Stimulated activated CD8-positive, alpha-beta memory T cell treated with anti-CD3 and anti-CD28 coated beads, Interleukin-2, amount 100 ng/mL, for 48 hours (primary cell): ENCODE measurements at places on chromosomes 3 and 15.

DNA sequence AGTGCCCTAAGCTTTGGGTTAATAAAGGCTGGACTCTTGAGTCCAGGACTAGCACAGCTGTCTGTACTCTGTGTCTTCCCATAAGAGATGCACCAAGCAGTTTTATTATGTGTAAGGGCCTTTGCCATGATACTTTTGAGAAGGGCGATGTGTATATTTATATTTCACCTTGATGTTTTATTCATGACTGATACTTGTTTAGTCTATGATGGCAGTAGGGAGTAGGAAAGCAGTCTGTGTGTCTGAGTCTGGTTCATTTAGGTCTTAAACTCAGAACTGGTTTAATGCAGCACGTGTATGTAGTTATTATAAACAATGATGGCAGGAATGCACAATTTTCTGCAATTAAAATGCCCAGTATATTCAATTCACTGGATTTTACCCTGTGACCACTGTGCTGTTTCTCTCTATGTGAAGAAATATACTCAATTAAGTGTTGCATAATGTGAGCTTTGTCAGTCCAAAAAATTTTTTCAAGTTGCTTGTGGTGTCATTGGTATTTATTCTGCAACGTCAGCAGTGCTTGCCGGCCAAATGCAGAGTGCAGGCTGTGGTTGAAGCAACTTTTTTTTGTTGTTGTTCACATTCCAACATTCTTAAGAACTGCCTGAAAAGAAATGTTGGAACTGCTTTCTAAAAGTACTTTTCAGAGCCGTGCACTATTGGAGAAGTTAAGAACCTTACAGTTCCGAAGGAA, 423.7 kb upstream of the SEMA6D start:
- no peak for DNase-seq

- DNase-seq: peak; percentile 22
Observed at GRCh38 chr3:183265834-183266417, 12.9 kb downstream of the B3GNT5 start.

DNA sequence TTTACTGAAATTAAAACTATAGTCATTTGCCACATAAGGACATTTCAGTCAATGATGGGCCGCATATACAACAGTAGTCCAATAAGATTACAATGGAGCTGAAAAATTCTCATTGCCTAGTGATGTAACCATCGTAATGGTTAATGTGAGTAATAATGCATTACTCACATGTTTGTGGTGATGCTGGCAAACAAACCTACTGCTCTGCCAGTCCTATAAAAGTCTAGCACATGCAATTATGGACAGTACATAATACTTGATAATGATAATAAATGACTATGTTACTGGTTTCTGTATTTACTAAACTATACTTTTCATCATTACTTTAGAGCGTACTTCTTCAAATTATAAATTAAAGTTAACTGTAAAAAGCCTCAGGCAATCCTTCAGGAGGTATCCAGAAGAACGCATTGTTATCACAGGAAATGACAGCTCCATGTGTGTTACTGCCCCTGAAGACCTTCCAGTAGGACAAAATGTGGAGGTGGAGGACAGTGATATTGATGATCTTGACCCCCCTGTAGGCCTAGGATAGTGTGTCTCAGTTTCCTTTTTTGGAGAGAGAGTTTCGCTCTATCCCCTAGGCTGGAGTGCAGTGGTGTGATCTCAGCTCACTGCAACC, 102.7 kb downstream of the ATP1B3 start:
- no peak for DNase-seq

DNA sequence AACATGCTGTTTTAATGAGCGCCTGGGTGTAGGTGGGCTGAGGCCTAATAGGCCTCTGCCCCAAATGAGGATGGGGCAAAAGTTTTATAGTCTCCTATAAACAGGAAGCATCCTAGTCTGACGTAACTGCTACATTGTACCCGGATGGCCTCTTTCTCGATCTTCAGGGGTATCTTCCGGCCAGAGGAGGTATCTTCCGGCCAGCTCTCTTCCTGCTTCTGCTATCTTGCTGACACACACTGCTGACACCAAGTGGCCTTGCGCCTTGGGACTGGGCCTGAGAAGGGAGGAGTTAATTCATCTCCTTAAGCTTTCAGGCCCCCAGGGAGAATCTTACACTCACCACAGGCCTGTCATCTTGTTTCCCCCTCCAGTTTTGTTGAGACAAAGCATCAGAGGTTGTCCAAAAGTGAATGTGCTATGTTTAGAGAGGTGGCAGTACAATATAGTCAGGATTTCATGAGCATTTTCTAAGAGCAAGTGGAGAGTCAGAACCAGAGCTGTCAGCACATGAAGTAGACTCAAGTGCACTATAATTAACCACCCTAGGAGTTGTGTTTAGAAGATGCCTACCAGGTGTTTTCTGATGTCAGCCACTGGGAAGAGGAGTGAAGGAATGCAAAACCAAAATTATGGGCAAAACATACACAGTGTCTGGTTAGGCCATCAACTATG, 15.6 kb upstream of the IGSF10 start:
- DNase-seq: no peak

DNA sequence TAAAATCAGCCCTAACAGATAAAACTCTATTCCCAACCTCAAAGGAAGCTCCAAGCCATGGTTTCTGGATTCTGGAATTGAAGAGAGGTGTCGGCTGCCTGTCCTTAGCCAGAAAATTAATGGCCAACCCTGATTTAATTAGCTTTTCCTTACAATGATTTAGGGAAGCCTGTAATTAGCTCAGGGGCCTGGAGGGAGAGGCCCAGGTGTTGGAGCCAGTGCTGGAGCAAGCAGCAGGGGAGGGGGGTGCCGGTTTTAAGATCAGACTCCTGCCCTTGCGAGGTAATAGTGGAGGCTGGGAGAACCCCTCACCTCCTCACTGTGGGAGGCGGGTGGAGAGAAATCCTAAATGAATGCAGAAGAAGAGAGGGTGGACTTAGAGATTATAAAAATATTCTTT, 14.7 kb upstream of the ATP2B2 start:
- DNase-seq: no peak

- no peak for DNase-seq
Observed at GRCh38 chr15:76987896-76988860, 6.7 kb upstream of the PSTPIP1 start.

GRCh38 chr3:127990461-127990860, 61.8 kb upstream of the SEC61A1 start:
- DNase-seq: no peak

GRCh38 chr15:62881056-62881455, 161.5 kb upstream of the TPM1 start:
- no peak for DNase-seq

DNA sequence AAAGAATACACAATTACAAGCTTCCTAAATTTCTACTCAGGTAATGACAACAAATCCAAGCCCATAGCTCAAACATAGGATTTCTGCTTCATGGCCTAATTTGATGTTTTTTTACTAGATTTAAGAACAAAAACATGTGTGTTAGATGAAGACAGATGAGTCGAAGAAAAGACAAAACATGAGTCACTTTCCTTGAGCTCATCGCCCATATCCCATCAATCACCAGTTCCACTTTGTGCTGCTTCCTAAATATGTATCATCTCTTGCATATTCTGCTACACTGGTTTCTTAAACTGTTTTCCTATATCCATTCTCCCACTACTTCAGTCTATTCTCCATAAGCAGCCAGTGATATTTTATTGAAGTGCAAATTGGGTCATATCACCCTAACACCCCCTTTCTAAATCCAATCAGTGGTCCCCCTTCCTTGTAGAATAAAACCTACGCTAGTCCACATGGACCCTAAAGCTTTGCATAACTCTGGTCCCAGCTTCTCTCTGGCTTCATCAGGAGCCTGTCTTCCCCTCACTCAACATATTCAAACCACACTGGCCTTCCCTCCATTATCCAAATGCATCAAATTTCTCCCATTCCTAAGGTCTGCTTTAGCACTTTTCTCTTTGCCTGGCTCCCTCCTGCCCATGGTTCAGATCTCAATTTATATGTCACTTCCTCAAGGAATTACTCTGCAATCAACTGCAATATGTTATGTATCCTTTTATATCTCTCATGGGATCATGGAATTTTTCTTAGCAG, 1033.9 kb downstream of the FHIT start:
- no peak for DNase-seq

GRCh38 chr3:178443634-178444033, 92.6 kb upstream of the KCNMB2 start:
- no peak for DNase-seq

- DNase-seq: no peak
Observed at GRCh38 chr15:48147358-48147757, 26.6 kb downstream of the SLC24A5 start.

- no peak for DNase-seq
Observed at GRCh38 chr3:106810300-106810875, 566.9 kb upstream of the CCDC54 start.

DNA sequence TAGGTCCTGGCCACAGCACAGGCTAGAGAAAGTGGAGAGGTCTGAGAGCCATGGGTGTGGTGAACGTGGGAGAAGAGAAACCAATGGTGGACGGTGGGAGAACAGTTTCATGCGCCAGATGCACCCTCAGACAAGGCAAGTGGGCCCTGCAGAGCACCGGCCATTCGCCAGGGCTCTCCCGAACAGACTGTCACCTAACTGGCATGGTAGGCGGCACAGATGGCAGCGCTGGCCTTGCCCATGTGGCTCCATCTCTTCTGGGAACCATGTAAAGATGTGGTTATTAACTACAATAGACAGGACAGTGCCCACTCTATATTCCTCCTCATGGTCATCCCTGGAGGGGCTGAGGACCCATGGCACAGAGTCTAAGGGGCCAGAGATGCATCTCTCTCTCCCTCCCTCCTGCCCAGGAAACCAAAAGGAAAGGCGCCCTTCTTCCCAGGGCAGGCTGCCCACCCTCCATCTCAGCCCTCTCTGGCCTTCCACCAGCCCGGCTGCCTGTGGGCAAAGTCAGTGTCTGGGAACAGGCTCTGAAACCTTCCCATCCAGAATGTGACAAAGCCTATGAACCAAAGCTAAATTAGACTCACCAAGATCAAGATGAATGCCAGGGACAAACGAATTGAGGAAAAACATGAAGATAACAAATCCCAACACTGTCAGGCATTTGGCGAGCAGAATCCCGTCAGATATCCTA, 147.8 kb downstream of the OCA2 start:
- DNase-seq: no peak

GRCh38 chr3:8777201-8777977, 8.0 kb upstream of the OXTR start:
- no peak for DNase-seq

GRCh38 chr15:62068071-62068809, 1.5 kb downstream of the C2CD4A start:
- DNase-seq: no peak

DNA sequence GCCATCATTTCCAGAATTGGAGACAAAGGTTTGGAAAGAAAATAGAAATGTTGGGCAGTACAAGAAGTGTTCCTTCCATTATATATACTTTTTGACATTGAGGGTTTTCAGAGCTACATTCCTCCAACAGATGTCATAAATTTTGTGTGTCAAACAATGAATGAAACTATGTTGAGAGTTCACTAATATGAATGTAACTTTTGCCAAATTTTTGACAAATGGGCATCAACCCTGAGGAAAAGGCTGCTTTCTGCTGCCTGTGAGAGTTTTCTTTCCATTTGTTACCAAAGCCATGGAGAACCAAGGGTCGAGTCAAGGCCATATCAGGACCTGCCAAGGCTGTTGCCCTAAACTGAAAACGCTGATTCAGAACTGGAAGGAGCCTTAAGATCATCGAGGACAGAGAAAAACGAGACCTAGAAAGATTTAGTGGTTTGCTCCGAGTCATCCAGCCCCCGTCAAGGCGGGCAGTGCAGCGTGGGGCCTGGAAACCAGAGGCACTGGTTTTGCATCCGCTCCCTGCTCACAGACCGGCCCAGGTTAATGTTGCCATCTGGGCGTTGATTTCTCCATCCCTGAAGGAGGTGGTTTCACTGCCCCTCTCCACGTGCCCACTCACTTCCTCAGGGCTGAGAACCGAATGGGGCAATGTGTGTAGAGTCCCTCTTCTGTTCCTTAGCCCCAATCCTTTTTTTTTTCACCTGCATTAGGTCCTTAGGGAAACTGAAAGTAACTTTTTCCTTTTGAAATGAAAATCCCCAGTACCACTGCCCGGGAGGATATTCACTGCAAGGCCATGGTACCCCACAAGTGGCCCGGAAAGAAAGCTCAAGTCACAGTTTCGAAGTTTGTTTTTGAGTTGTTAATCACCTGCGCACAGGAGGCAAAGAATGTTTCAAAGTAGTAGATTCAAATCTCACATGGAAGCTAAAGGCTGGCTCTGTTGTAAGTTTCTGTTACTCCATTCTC, 32.8 kb downstream of the TPM1 start:
- no peak for DNase-seq

DNA sequence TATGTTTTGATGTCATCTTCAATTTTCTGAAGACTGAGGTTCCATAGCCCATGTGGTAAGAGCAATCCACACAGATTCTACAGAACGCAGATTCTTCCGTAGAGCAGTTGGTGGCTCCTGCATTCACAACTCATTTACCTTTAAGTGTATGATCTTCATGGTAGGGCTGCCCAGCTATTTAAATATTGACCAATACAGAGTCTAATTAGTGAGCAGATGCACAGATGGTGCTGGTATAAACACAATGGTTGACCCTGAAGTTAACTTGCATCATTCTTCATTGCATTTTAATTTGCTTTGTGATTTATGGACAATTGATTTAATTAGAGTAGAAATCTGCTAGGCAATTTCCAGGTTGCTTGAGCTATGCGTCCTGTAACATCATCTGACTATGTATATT, 269.2 kb downstream of the SQOR start:
- DNase-seq: no peak

DNA sequence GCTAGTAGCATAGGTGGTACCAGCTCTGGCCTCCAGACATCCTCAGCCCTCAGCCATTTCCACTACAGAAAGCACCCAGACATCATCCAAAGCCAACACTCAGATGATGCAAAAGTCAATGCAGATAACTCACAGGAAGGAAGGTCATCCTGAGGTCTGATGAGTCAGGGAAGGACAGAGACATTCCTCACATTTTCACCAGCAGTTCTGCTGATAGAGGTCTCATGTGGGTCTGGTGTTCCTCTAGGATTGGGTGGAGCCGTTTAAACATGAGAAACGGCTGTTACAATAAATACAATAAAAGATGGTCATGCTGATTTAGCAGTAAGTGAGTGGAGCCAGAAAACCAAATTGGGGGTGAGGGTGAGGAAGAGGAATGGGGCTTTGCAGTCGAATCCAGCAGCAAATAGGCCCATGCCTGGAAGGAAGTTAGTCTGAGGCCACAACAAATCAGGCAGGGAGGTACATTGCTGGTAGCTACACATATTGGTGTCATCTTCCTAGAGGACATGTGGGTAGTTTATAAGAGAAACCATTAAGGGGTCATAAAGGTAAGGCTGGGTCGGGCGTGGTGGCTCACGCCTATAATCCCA, 33.3 kb upstream of the FLNB start:
- DNase-seq: no peak

- DNase-seq: no peak
Observed at GRCh38 chr3:106288781-106289180, 420.0 kb upstream of the CBLB start.

- DNase-seq: no peak
Observed at GRCh38 chr3:13173186-13173585, 100.0 kb upstream of the IQSEC1 start.

DNA sequence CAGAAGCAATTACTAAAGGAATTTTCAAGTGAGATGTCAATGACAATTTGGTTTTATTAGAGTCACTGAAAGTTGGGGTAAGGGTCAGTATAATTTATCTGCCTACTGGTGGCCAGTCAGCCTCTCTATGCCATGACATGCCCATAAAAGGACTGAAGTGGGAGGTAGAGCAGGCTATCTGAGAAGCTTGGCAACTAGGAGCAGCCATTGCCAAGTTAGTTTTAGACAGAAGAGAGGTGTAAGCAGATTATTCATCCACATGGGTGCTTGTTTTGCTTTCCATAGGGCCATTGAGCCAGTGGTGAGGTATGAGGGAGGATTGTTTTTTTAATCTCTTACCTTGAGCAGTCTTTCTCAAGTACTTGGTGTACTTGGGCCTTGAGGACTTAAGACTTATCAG, 8.1 kb upstream of the RBP1 start:
- DNase-seq: no peak
